ENCODE measurements at places on chromosomes 2 and 18. TPM values are rescaled to one million over a fixed set of nuclear protein-coding genes. Genes with fewer than 3 reads are reported as not detected.

Gene LAMA1
- total RNA-seq: 18.3 TPM

Gene GALNT13
- 2.0 TPM for total RNA-seq

Gene CYRIA
- 4.9 TPM for total RNA-seq

Gene CRYGD
- total RNA-seq: not detected

Gene ABCG8
- not detected for total RNA-seq

Data from astrocyte (in vitro differentiated cells and primary cell).